ENCODE measurements at places on chromosomes 11 and 22. TPM values are rescaled to one million over a fixed set of nuclear protein-coding genes. Genes with fewer than 3 reads are reported as not detected.

- H3K27ac ChIP-seq: no peak within 1 kb of the TSS
- no peak within 1 kb of the TSS for H3K4me3 ChIP-seq
- peaks cover 5% of the 10 kb centered on the region for H3K27me3 ChIP-seq
Measured at GRCh38 chr11:4636962-4637661, at the start of gene OR51D1. TSS of gene OR51D1 (plus strand) at chr11:4637477. CDS start at chr11:4639791, 2,314 bp downstream.

Gene JOSD1
- 37.0 TPM for total RNA-seq

DNA sequence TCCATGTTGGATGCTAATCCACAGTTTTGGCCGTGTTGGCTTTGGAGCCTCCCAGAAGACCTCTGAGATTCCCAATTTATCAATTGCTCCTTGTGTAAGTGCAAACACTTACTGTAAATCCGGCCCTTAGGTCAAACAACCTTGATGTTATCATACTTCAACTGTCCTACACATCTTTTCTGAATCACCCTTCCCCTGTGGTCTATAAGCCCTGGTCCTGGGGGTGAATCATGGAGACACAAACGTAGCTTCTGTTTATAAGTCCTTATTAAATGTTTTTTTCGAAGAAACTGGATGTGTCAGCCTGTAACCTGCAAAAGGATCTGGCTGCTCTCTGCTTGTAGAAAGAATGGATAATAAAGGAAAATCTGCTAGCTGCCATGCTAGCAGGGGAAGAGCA lies 1.7 kb upstream of the IL10RA start:
- H3K36me3 ChIP-seq: no peaks in the 10 kb centered on the region
- no peak overlapping the region for H3K4me3 ChIP-seq
- peaks cover 64% of the 10 kb centered on the region for H3K27me3 ChIP-seq
- no peak overlapping the region for H3K27ac ChIP-seq
- H3K4me1 ChIP-seq: no peaks in the 10 kb centered on the region

DNA sequence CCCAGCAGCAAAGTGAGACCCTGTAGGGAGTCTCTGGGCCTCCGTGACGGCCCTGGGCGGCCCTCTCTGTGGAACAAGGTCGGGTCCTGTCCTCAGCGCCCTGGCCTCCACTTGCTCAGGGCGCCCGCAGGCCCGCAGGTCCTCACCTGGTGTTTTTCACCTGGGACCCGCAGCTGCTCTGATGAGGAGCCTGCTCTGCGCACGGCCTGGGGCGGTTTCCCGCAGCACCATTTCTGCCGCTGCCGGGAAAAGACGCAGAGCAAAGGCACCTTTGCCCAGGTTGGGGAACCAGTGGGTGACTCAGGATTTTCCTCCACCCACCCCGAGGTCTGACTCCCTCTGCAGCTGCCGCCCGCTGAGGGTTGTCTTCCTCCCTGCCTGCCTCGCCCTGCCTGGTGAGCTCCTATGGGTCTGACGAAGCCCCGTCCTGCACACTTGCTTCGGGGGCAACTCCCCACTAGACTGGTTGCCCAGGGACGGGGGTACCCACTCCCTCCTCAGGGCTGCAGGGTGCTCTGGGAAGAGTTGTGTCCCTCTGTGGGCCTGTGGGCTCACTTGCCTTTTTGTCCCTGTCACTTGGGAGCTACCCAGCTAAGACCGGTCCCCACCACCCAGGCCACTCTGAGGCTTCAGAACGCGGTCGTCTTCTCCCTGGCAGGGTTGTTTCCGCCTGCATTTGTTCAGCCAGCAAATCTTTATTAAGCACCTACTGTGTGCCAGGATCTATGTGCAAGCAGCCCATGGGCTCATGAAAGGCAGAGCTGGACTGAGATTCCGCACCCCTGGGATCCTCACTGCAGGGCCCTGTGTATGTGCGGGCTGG lies 89.5 kb downstream of the KCNQ1 start:
- H3K27me3 ChIP-seq: no peaks in the 10 kb centered on the region
- no peaks in the 10 kb centered on the region for H3K36me3 ChIP-seq
- peaks cover 13% of the 10 kb centered on the region for H3K4me1 ChIP-seq
